Activated CD4-positive, alpha-beta T cell treated with anti-CD3 and anti-CD28 coated beads for 36 hours (primary cell): ENCODE measurements at places on chromosomes 7 and 10. TPM values are rescaled to one million over a fixed set of nuclear protein-coding genes. Genes with fewer than 3 reads are reported as not detected.

GRCh38 chr7:42010751-42011150 lies 226.3 kb downstream of the GLI3 start:
- no peak for DNase-seq

- DNase-seq: no peak
These were observed 210.6 kb downstream of the ZNF365 start for GRCh38 chr10:62584731-62585130.

GRCh38 chr10:96614515-96614914 lies 27.7 kb upstream of the TM9SF3 start:
- no peak for DNase-seq

GRCh38 chr7:123057911-123058310 lies 62.4 kb upstream of the TAS2R16 start:
- no peak for DNase-seq

GRCh38 chr10:102679596-102679995 lies 34.6 kb downstream of the ARL3 start:
- no peak for DNase-seq

DNA sequence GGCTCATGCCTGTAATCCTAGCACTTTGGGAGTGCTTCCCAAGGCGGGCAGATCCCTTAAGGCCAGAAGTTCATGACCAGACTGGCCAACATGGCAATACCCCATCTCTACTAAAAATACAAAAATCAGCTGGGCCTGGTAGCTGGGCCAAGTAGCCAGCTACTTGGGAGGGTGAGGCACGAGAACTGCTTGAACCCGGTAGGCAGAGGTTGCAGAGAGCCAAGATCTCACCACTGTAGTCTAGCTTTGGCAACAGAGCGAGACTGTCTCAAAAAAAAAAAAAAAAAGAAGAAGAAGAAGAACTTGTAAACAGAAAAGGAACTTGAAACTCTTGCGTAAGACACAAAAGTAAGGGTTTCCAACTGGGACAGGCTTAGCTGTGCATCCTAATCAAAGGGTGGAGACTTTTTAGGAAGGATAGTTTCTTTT lies 5.6 kb upstream of the IFIT2 start:
- DNase-seq: no peak

- no peak for DNase-seq
These were observed 797.3 kb downstream of the XPNPEP1 start for GRCh38 chr10:109126016-109126415.

DNA sequence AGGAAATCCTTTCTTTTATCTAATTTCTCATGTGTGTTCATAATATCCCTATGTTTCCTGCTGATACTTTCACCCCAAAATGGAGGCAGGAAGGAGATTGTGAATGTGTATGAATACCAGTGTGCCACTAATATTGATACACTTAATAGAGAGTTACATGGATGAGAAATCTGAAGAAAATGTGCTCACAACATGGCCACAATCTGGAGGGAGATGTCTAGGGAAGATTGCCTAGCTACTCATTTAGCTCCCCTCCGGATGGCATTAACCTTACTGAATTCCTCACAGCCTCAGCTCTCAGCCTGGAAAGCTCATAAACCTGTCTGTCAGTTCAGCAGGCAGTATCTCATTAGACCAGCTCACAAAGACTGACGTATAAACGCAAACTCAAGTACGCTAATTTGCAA lies 23.4 kb upstream of the DMTF1 start:
- DNase-seq: no peak

- DNase-seq: no peak
These were observed 53.8 kb upstream of the SLC16A12 start for GRCh38 chr10:89589101-89589720.

- no peak for DNase-seq
These were observed 288.4 kb downstream of the KCNMA1 start for GRCh38 chr10:77349226-77349625.

GRCh38 chr7:22251281-22251680 lies 105.7 kb downstream of the RAPGEF5 start:
- DNase-seq: no peak

GRCh38 chr7:56007167-56007652 lies 42.8 kb downstream of the NIPSNAP2 start:
- DNase-seq: no peak

The USP6NL gene
- total RNA-seq: 5.4 TPM

The MBL2 gene
- total RNA-seq: not detected

The GJC3 gene
- 0.73 TPM for total RNA-seq

The ENKUR gene
- total RNA-seq: 0.11 TPM

The PKD1L1 gene
- total RNA-seq: 0.16 TPM

The PRKG1 gene
- not detected for total RNA-seq
